Activated CD8-positive, alpha-beta memory T cell treated with anti-CD3 and anti-CD28 coated beads, Interleukin-2, amount 50 U/mL, for 4 hours (primary cell): ENCODE measurements at places on chromosomes 1 and 21.

DNA sequence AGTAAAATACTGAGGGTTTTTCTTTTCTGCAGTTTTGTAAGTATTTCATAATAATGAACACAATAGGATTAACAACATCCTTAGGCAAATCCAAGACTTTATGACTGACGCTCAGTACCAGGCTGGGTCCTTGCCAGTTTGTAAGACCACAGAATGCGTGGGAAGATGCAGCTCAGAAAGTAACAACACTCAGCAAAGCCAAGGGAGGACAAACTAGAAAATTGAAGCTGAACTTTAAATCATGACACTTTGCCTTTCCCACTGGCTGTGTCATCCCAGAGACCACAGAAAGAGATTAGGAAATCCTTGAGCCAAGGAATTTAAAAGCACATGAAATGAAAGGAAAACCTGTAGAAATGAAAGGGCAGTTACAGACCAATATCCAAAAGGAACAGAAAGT is 426.3 kb upstream of the CHRM3 start:
- no peak for DNase-seq

DNA sequence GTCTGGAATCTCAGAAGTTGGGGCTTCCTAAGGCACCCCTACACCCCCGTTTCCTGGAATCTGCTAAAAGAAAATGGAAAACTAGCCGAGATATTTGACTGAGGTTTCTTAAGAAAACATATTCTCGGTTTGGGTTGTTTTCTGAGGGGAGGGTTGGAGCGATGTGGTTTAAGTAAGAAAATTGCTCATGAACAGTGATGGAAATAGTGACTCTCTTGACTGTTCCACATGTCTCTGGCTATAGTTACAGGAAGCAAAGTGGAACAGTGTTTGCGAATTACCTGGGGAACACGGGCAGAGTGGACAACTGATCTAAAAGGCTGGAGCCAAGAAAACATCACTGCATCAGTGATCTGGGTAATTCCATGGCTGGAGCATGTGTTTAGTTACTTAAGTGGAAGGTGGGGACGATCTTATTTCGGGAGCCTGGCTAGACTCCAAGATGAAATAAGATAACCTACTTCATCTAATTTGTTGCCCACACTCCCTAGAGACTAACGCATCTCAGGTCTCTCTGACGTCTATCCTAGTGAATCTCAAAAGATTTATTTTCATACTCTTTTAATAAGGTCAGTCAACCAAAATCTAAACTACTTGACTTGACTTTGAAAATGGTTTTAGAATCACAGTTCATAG is 92.4 kb downstream of the KCNJ15 start:
- DNase-seq, result no peak

DNA sequence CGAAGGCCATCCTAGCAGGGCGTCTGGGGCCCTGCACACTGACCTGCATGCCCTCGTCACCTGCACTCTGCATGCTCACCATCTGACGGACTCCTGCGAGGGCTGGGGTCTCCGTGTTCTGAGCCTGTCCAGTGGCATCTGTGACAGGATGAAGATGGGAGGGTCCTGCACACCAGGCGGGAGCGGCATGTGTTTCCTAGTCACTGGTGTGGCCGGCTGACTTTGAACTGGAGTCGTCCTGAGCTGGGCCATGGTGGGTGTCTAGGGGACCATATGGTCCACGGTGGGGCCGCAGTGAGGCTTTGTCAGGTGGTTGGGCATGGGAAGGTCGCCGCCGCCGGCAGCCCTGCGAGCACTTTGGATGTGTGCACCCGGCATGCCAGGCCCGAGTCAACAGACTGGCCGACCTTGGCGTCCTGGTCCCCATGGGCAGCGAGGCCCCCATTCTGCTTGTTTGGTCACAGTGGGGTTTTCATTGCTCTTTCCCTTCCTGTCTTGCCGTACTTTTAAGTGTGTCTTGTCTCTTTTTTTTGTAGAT is 16.7 kb upstream of the DIP2A start:
- DNase-seq, result no peak

- DNase-seq, result no peak
Measured at GRCh38 chr1:219020386-219020785, 153.3 kb upstream of the LYPLAL1 start.

GRCh38 chr21:43758811-43759210 is 17.3 kb downstream of the CSTB start:
- DNase-seq, result no peak

- DNase-seq, result no peak
Measured at GRCh38 chr1:180227861-180228647, 2.0 kb upstream of the LHX4 start.

DNA sequence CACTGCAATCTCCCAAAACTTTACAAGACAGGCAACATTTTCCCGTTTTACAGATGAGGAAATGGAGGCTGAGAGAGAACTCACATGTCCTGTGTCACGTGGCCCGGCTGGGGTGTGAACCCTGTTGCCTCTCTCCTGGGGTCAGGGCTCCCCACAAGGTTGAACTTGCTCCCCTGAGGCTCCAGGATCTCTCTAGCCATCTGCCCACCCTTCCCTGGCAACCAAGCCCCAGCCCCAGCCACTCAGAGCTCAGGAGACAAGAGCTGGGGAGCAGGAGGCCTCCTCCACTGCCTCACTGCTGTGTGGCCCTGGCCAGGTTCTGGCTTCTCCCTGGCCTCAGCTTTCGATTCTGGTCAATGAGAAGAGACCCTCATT is 11.8 kb downstream of the LAPTM5 start:
- DNase-seq, result no peak

DNA sequence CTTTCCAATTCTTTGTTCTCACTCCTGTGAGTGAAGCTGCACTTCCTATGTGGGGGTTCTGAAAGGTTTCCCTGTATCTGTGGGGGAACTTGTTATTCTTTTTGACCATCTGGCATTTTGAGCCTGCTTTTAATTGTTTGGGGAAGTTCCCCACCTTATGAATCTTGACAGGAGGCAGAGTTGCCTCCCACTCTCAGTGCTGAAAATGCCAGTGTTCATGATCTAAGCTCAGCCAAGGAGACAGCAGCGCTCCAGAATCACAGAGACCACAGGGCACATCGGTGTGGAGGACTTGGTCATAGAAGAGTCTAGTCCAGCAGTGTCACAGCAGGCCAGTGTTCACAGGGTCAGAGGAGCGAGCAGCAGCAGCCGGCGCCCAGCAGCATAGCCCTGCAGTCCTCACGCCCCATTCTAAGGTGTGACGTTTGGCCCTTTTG is 63.8 kb upstream of the PRDX6 start:
- no peak for DNase-seq
